ENCODE measurements at places on chromosomes 1 and 21. TPM values are rescaled to one million over a fixed set of nuclear protein-coding genes. Genes with fewer than 3 reads are reported as not detected.

DNA sequence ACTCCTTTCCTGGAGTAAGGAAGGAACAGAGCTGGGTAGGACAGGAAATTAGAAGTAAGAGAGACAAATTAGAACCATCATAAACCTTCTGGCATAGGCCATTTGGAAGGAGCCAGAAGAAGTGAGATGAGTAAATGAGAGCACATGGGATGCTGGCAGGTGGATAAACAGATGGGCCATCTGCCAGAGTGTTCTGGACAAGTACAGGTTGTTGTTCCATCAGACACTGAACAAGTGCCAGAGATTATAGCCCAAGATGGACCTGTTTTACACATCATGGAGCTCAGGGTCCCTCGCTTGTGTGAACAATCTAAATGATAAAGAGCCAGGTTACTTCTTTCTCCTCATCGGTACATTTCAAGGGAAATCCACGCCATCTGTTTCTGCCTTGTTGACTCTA is 200.3 kb downstream of the HHIPL2 start:
- DNase-seq: no peak

Gene OPTC
- polyA plus RNA-seq: not detected

DNA sequence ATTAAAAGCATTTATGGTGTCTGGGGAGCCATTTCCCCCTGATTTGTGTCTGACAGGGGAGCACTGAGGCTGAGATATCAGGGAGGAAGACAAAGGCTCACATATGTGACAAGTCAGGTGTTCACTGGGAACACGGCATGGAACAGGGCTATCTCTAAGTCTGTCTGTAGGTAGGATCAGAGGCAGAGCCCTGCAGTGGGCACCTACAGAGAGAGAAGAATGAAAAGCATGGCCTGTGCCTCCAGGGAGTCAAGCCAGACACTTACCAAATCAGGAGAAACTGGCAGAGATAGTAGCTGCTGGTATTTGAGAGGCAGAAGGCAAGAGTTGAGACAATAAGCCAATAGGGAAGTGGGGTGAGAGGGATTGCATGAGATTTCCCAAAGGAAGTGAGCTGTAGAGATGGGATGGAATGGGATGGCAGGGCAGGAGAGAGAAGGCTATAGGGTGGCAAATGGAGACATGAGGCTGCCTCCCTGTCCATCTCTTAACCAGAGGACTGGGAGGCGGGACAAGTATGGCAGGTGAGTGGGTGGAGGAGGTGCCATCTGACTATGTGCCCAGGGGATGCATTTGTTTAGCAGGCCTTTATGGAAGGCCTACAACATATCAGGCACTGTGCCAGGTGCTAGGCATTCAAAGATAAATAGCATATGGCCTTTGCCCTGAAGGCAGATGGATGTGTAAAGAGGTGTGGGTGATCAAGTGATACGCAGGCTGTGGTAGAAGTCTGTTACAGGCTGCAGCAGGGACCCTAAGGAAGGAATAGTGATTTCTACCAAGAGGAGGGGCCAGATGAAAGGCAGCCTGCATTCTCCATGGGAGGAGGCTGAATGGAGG is 136.2 kb upstream of the IPO9 start:
- DNase-seq: no peak

DNA sequence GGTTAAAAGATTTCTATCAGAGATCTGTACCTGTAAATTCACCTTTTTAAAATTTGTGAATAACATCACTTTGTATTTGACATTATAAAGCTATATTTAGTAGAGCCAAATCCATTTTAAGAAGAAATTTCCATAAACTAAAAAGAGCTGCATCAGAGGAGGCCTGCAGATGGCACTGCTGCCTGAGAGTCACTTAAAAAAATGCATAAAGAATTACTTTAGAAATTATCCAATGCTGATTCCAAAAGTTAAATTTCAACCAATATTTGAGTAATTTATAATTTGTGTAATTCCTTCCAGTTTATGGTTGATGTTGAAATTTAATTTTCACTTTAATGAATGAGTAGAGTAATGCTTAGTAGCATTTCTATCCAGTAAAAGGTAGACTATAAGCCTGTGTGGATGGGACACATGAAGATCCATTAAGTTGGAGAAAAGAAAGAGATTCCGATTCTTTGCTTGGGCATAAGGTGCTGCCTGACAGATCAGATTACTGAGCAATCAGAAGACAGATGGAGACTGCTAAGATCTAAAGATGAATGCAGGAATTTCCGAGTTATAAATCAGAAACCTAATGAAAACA is 20.7 kb upstream of the RPE65 start:
- peak; percentile 50 for DNase-seq

- DNase-seq: peak; percentile 89
Measured at GRCh38 chr1:15152318-15153183, 996 bp upstream of the TMEM51 start.

GRCh38 chr1:30410153-30410851 is 313.1 kb downstream of the MATN1 start:
- DNase-seq: no peak

- peak; percentile 72 for DNase-seq
Measured at GRCh38 chr1:203631946-203632345, 5.3 kb downstream of the ATP2B4 start.

DNA sequence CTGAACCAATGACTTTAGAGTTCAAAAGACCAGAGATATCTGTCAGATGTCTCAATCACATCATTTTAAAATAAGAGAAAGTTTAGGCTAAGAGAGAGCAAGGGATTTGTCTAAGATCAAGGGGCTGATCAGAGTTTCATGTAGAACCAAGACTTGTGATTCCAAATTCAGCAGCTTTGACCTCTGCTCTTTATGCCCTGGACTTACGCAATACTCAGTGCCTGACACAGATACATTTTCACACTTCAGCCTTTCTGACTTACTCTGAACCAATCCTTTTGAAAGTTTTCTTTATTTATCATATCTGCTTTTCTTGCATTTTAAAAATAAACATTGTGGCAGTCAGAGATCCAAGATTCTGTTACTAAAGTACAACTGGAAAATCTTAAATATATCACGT is 428.0 kb downstream of the PLPP3 start:
- no peak for DNase-seq

- peak; percentile 34 for DNase-seq
Measured at GRCh38 chr1:156623946-156624813, 5.0 kb downstream of the HAPLN2 start.

DNA sequence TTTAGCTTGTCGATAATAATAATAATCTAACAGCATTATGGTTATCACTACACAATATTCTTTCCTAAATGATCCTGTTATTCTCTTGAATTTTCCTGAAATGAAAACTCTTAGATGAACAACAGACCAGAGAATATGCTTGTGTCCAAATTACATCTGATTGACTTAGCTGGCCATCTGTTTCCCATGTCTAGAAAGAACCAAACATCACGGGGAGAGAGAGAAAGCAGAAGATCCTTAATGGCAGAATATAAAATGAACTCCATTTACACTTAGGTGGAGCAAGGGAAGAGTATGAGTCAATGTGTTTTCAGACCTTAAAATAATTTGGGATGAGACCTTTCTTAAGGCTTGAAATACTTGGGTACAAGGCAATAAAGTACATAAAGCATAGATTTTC is 162.2 kb downstream of the DSCAM start:
- DNase-seq: no peak

Gene SPRR5
- polyA plus RNA-seq: not detected
